ENCODE measurements at places on chromosomes 2 and 18.

DNA sequence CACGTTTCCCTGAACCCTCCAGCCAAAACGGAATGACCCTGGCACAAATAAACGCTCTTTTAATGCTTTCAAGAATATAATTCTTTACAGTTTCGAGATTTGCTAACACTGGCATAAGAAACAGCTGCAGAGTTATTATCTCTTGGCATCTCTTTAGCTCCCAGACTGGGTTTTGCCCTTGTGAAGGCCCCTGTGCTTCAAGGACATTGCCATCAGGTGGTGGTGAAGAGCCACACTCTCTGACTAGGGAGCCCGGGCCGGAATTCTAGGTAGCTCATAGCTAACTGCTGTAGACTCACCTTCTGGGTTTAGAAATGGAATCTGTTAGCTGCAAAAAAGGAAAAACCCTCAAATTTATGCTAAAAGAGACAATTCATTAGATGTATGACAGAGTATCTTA, 13.3 kb upstream of the GALNT14 start:
- no peaks in the 10 kb centered on the region for H3K36me3 ChIP-seq
- H3K27me3 ChIP-seq = no peaks in the 10 kb centered on the region
- DNase-seq = no peak
- H3K4me1 ChIP-seq = no peaks in the 10 kb centered on the region
- H3K4me3 ChIP-seq = no peak overlapping the region

DNA sequence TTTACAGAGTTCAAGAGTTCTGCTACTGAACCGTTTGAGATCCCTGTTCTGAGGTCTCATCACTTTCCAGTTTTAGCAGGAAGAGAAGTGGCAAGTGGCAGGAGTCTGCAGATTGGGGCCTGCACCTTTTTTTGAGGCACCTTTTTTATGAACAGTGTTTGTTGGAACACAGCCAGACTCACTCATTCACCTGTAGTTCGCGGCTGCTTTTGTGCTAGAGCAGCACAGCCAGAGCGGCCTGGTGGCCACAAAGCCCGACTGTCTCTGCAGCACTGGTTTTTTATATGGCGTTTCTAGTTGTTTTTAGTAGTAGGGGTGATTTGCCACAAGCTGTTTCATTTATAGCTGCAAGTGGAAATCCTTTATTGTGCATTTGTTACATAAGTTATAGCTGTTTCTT, 8.6 kb downstream of the ACP1 start:
- H3K4me3 ChIP-seq = no peak overlapping the region
- no peak for DNase-seq
- H3K36me3 ChIP-seq = peaks cover 58% of the 10 kb centered on the region

DNA sequence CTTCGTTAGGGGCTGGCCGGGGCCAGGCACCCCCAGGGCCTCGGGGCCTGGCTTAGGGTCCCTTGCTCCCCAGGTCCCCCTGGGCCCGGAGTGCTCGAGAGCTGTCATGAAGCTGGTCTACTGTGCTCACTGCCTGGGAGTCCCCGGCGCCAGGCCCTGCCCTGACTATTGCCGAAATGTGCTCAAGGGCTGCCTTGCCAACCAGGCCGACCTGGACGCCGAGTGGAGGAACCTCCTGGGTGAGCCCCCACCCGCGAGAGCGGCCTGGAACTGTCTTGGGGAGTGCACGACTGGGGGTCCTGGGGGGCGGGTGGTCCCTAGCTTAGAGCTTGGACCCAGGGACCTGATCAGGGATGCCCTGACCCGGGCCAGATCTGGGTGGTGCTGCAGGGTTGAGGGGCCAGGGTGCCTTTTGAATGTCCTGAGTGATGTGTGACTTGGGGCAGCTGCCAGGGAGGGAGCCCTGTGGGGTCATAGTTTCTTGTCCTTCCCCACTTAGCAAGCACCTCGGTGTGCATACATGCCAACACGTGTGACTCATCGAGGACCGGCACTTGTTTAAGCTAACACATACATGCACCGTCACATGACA, 27.9 kb downstream of the GPC1 start:
- no peak overlapping the region for H3K4me3 ChIP-seq
- no peaks in the 10 kb centered on the region for H3K36me3 ChIP-seq
- H3K27ac ChIP-seq = no peak overlapping the region
- no peaks in the 10 kb centered on the region for H3K4me1 ChIP-seq
- no peak for DNase-seq

- no peak overlapping the region for H3K27ac ChIP-seq
- no peaks in the 10 kb centered on the region for H3K36me3 ChIP-seq
- no peak overlapping the region for H3K4me3 ChIP-seq
- peaks cover 19% of the 10 kb centered on the region for H3K4me1 ChIP-seq
- DNase-seq = no peak
These were observed 20.5 kb downstream of the RPRD1A start for GRCh38 chr18:36046898-36047297.

- no peak overlapping the region for H3K4me3 ChIP-seq
- H3K4me1 ChIP-seq = peaks cover 15% of the 10 kb centered on the region
- H3K27ac ChIP-seq = no peak overlapping the region
- DNase-seq = no peak
These were observed 13.8 kb downstream of the LAPTM4A start for GRCh38 chr2:20037660-20038059.

GRCh38 chr2:7925506-7925905, 756.4 kb upstream of the ID2 start:
- H3K4me1 ChIP-seq = no peaks in the 10 kb centered on the region
- H3K36me3 ChIP-seq = no peaks in the 10 kb centered on the region
- H3K27me3 ChIP-seq = peaks cover 3% of the 10 kb centered on the region
- H3K27ac ChIP-seq = no peak overlapping the region

- no peak for DNase-seq
- H3K27ac ChIP-seq = no peak overlapping the region
- H3K27me3 ChIP-seq = no peaks in the 10 kb centered on the region
- no peaks in the 10 kb centered on the region for H3K36me3 ChIP-seq
- H3K4me3 ChIP-seq = no peak overlapping the region
These were observed 163.6 kb upstream of the VRK2 start for GRCh38 chr2:57882895-57883515.

- DNase-seq = no peak
- no peak overlapping the region for H3K4me3 ChIP-seq
- H3K4me1 ChIP-seq = no peaks in the 10 kb centered on the region
- H3K27me3 ChIP-seq = no peaks in the 10 kb centered on the region
These were observed 180.6 kb downstream of the CLIP4 start for GRCh38 chr2:29295845-29296244.

DNA sequence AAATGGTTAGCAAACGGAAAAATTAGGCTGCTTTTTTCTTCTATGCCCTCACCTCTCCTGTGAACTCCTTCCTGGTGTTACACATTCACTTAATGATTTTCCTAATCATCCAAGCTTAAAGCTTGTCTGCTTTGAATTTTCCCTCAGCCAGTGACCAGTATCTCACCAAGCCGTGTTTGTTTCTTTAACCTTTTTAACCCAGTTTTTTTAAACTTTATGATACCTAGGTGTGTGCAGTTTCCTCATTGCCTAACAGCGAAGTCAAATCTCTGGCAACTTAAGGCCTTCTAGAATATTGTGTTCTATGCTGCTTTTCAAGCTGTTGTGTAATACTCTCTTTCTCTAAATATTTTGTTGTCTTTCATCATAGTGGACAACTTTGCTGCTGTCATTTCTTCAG, 113.0 kb downstream of the PIK3C3 start:
- H3K27me3 ChIP-seq = no peaks in the 10 kb centered on the region
- DNase-seq = no peak
- no peak overlapping the region for H3K4me3 ChIP-seq
- H3K27ac ChIP-seq = no peak overlapping the region

DNA sequence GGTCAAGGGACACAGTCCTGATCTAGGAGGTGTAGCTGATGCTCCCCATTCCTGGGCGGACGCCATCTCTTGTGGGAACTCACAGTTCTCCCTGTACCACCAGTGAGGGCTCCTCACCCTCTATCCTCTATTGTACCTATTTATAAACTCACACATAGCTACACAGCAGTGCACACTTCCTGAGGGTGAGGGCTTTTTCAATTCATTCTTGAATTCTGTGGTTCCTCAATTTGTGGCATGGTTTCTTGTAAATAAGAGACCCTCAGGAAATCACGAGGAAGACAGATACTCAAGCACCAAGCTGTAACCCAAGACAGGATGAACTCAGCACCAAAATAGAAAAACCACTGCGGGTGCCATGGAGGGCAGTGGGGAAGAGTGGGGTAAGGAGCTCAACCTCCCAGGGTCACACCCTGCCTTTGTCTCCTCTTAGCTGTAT, 245.9 kb upstream of the PXDN start:
- H3K27ac ChIP-seq = no peak overlapping the region
- H3K36me3 ChIP-seq = no peaks in the 10 kb centered on the region
- no peaks in the 10 kb centered on the region for H3K4me1 ChIP-seq

GRCh38 chr2:85804583-85804982, 50.8 kb downstream of the ATOH8 start:
- no peaks in the 10 kb centered on the region for H3K4me1 ChIP-seq
- DNase-seq = peak; percentile 41
- H3K27me3 ChIP-seq = peaks cover 4% of the 10 kb centered on the region

DNA sequence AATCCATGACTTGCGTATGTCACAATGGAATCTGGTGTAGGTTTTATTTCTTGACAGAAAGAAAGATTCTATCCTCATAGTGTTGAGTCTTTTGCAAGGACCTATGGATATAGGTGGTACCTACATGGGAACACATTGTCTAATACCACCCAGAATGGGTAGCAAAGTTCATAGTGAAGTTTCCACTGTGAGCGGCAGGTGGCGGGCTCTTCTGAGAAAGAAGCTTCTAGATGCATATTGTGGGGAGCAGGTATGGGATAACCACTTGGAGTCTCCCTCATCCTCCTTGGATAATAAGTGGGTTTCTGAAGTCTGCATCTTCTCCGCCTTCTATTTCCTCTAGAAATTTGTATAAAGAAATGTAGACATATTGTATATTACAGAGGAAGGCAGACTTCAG, 44.9 kb downstream of the LINC00305 start:
- no peaks in the 10 kb centered on the region for H3K27me3 ChIP-seq
- H3K4me1 ChIP-seq = peaks cover 3% of the 10 kb centered on the region
- DNase-seq = no peak
- H3K36me3 ChIP-seq = no peaks in the 10 kb centered on the region
- H3K4me3 ChIP-seq = no peak overlapping the region

- H3K4me3 ChIP-seq = no peak overlapping the region
- DNase-seq = peak; percentile 16
- H3K4me1 ChIP-seq = peaks cover 32% of the 10 kb centered on the region
- H3K27ac ChIP-seq = no peak overlapping the region
- no peaks in the 10 kb centered on the region for H3K36me3 ChIP-seq
- H3K27me3 ChIP-seq = no peaks in the 10 kb centered on the region
These were observed 42.9 kb downstream of the SH3BP4 start for GRCh38 chr2:234994438-234995321.

GRCh38 chr2:28390746-28391563, 1.7 kb upstream of the FOSL2 start:
- peaks cover 18% of the 10 kb centered on the region for H3K4me1 ChIP-seq
- H3K27me3 ChIP-seq = no peaks in the 10 kb centered on the region

DNA sequence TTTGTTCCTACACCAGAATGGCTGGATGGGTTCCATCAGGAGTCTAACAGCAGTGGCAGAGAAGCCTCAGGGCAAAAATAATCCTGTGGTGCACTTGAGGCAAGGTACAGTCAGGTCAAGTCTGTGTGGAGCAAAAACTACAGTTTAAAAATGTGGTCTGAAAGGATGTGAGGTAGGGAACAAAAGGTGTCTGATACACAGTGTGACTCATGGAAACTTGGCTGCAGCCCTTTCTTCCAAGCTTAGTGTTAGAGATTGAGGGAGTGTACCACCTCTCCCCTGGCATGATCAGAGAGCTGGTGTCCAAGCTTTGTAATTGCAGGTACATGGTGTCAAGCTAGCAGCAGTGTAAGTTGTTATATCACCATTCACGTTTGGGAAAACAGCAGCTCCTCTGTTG, 8.9 kb downstream of the ANKAR start:
- no peak overlapping the region for H3K27ac ChIP-seq
- no peaks in the 10 kb centered on the region for H3K36me3 ChIP-seq
- DNase-seq = no peak
- H3K27me3 ChIP-seq = no peaks in the 10 kb centered on the region

DNA sequence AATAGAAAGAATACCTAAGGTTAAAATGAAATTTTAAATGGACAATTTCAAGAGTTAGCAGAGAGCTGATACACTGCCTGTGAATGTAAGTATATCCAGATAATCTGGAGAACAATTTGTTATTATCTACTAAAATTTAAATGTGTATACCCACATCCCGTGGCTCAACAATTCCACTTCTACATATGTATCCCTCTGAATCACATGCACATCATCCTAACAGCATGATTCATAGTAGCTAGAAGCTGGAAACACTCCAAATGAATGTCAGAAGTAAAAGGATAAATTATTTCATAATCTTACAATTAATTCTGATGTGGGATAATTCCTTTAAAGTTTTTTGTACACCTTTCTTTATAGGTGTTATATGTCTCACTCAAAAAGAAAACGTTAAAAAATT, 87.9 kb downstream of the CNTNAP5 start:
- no peaks in the 10 kb centered on the region for H3K36me3 ChIP-seq
- H3K4me3 ChIP-seq = no peak overlapping the region

DNA sequence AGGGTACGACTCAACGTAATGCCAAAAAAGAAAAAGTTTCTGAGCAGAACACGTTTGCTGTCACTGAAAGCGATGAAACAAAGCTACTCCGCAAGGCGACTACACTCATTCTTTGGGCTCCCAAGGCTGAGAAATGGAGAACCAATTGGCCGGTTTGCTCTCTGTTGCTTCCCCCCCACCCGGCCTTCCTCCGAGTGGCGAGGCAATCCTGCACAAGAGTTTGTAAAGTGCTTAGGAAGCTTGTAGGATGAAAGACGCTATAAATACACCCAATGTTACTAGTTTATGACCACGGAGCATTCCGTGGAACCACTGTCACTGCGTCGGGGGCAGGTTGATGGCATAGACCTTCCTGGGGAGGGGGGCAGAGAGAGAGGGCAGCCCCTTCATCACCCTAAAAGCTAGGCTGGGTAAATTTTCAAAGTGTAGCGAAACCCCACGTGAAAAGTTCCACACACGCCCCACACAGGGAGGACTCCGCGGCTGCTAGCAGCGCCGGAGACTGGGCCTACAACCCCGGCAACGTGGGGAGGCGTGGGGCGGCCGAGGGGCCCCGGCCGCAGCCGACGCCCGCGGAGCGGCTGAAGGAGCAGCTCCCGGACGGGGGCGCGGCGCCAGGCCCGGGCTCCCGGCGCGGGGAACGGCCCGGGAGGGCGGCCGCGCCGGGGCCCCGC, 915 bp downstream of the CUL3 start:
- peaks cover 8% of the 10 kb centered on the region for H3K36me3 ChIP-seq
- no peaks in the 10 kb centered on the region for H3K27me3 ChIP-seq
- H3K4me1 ChIP-seq = peaks cover 52% of the 10 kb centered on the region
